Putamen (tissue), 1 donor: ENCODE measurements at places on chromosomes 11 and 22.

DNA sequence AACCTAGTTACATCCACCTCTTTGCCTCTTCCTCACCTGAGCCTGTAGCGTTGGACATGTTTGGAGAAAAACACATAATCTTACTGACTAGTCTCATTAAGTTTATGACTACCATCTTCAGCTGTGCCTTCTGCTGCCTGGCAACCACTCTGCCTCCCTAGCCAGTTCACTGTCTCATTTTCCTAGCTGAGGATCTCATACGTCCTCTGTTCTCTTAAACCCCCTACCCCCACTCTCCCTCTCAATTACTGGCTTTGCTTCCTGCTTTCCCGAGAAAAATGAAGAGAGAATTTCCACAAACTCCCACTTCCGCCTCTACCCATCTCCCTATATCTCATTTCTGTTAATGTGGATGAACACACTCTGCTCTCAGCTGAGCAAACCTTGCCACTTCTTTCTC is 239.3 kb upstream of the POU2AF2 start:
- no peak for DNase-seq

DNA sequence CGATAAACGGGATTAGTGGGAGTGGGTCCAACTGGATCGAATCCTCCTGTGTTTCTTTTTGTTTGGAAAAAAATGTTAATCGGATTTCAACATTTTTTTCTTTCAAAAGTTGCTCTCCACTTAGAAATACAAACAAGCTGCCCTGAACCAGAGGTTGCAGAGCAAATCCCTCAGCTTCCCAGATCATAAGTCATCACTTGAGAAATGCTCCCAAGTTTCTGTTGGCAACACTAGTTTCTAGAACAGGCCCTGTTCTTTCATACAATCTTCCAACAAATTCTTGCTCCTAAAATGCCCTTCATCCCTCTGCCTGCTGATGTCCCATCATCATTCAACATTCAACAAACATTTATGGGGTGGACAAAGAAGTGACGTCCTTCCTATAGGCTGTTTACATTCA is 1.3 kb upstream of the MLC1 start:
- DNase-seq: no peak

GRCh38 chr22:41398921-41399320 is 17.2 kb downstream of the TEF start:
- DNase-seq: no peak

GRCh38 chr11:14821031-14821430 is 71.0 kb downstream of the CYP2R1 start:
- DNase-seq: no peak

GRCh38 chr11:132312161-132312560 is 941.7 kb downstream of the NTM start:
- no peak for DNase-seq

DNA sequence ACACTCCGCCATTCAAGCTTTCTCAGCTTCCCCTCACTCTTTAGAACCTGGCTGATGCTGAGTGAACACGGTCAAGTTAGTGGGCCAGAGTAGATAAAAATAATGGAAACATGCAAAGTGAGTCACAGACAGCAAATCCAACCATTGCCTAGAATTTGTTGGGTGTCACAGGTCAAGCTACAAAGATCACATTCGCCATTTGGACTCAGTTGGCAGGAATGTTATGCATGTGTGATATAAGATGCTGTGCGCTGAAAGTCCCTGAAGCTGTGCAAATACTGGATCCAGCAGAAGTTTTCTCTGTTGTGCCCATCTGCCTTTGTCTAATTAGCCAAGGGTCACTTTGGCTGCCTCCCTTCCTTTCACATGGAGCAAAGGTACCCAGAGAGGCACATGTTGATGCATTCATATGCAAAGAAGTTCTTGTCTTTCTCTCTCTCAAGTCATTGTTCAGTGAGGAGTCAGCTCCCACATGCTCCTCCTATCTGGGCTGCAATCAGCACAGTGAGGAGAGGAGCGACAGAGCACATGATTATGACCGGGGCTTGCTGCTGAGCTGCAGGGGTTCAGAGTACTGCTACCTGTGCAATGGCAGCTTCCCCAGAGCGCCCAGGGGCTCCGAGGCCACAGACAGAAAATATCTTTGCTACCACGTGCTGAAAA is 39.7 kb downstream of the FLI1 start:
- no peak for DNase-seq

- no peak for DNase-seq
Measured at GRCh38 chr11:71490044-71490730, 36.9 kb upstream of the KRTAP5-7 start.

GRCh38 chr11:14967581-14968243 is 4.4 kb downstream of the CALCA start:
- no peak for DNase-seq

- DNase-seq: no peak
Measured at GRCh38 chr11:112928136-112928535, 33.1 kb upstream of the NCAM1 start.

DNA sequence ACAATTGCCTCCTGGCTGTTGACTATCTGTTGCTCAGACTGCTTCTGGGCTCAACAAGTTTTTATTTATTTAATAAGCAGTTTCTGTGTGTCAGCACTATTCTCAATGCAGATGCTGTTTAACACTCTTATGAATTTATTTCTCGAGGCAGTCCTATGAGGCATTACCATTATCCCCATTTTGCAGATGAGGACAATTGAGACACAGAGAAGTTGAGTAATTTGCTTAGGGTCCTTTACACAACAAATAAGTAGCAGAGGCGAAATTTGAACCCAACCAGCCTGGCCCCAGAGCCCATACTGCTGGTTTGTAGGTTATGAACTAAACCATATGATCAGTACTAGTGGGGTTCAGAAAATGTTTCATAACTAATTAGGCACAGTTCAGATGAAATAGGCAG is 58.7 kb downstream of the APIP start:
- no peak for DNase-seq

- DNase-seq: no peak
Measured at GRCh38 chr22:38727123-38727522, 21.4 kb downstream of the GTPBP1 start.

DNA sequence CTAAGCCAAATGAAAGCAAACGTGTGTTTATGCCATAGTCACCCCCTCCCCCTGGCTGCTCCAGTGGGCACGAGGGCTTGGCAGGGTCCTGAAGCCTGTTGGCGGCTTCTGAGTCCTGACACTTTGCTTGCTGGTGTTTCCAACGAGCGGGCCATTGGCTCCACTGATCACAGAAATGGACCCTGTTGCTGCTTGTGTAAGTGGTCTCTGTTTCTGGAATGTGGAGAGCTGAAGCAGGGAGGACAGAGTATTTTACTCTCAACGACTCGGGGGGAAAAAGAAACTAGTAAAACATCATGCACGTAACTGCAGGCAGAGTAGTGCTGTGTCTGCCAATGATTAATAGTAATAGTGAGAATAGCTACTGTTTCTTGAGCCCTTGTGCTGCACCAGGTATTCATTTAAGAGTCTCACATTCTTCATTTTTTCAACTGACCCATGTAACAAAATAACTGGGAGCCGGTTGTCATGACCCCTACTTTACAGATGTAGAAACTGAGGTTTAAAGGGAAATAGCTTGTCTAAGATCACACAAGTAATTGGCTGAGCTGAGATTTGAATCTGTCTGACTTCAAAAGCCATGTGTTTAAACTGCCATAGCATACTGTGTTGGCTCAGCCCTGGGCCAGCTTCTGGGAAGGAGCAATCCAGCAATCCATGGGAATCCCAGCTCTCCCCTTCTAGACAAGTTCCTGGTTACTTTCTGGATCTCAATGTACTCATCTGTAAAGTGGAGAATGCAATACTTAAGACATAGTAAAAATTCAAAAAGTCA is 526.7 kb downstream of the INSC start:
- no peak for DNase-seq
